Brain (organoid and tissue), 16 donors: ENCODE measurements at places on chromosomes 3 and 15.

DNA sequence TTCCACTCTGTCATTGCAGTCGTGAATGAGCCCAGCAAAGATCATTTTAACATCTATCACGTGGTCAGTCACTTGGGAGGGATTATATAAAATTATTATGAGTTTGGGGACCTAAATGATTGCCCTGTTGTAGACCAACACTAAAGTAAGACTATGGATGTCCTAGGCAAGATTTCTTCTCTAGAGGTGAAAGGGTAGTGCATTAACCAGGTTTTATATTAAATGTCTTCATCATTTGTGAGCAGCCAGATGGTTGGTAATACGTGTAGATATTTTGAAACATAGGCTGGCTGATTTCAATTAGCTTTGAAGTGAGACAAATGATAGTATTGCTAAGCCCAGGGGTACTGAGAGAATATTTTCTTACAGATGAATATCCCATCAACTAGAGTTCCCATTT is 150.3 kb upstream of the TSPAN3 start:
- DNase-seq: peak; percentile 55

GRCh38 chr15:26891448-26892181 is 24.8 kb downstream of the GABRA5 start:
- peak; percentile 96 for DNase-seq

GRCh38 chr3:124965413-124965812 is 30.9 kb upstream of the MUC13 start:
- no peak for DNase-seq

DNA sequence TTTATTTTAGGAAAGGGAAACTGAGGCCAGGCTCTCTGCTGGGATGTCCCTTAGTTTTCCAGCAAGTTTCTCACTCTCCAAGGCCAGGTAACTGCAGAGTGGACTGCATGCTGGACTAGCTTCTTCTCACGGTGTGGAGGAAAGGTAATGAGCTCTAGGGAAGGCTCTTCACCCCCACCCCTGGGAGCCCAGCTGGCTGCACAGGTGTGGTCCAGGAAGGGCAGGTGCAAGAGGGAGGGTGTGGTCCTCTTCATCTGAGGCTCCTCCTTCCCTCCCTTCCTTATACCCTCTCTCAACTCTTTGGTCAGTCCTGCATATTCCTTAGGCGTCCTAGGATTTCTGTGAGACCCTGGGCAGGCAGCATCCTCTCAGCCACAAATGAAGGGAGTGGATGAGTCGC is 33.9 kb downstream of the RNU5B-1 start:
- no peak for DNase-seq

GRCh38 chr3:31813197-31813596 is 167.9 kb downstream of the OSBPL10 start:
- DNase-seq: no peak
